ENCODE measurements at places on chromosomes 6 and 20. TPM values are rescaled to one million over a fixed set of nuclear protein-coding genes. Genes with fewer than 3 reads are reported as not detected.

DNA sequence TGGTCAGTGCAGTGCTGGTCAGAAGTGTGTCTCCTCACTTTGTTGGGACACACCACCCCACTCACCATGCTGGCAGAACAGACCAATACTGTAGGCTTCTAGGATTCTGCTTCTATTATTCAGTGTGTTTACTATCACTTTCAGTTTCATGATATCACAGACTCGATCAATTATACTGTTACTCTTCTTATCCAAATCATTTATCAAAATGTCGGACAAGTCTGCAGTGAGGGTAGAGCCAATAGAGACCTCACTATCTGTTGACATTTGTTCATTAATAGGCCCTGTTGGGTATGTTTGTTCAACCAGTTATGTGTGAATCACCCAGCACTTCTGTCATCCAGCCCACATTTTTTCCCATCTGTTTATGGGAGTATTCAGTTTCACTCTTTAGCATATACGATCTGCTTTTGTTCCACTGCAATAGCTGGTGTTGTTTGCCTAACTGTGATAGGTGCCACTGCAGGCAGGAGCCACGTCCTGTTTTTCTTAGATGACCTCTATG, 140.1 kb downstream of the NRN1 start:
- no peak for DNase-seq

DNA sequence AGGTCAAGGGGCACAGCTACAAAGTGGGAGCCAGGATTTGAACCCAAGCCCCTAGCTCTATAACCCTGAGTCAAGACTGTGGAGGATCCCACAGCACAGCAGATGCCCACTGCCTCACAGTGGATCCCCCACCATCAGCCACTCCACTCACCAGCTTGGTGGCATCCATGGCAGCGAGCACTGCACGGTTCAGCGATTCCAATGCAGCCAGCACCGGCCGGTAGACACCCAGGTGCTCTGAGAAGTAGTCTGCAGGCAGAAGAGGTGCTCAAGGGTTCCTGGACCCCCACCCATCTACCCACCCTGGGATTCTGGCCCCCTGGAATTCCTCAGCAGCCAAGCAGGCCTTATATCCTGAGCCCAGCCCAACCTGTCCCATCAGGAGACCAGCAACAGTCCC, 2.5 kb downstream of the ACTL10 start:
- no peak for DNase-seq

GRCh38 chr20:20839771-20840170, 127.3 kb upstream of the RALGAPA2 start:
- no peak for DNase-seq

DNA sequence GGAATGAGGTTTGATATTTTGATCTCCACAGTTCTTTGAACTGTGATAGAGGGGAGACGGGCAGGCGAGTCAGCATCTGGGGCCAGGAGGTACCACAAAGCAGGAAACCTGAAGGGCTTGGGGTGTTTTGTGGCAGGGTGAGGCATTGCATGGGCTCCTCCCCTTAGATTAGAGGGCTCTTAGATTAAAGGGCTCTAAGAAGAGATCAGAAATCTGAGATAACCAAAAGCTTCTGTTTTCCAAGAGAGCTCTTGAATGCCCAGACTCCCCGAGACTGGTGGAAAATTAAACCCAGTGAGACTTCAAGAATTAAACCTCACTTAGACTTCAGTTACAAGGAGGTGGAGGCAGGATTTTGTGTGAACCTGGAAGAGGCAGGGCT, 2.4 kb upstream of the GPX5 start:
- peak; percentile 33 for DNase-seq

- no peak for DNase-seq
These were observed 32.6 kb downstream of the CLIC5 start for GRCh38 chr6:45983062-45983461.

GRCh38 chr6:92922216-92922806, 497.0 kb downstream of the EPHA7 start:
- DNase-seq: no peak

- DNase-seq: no peak
These were observed 220.8 kb upstream of the FOXA2 start for GRCh38 chr20:22805219-22805618.

DNA sequence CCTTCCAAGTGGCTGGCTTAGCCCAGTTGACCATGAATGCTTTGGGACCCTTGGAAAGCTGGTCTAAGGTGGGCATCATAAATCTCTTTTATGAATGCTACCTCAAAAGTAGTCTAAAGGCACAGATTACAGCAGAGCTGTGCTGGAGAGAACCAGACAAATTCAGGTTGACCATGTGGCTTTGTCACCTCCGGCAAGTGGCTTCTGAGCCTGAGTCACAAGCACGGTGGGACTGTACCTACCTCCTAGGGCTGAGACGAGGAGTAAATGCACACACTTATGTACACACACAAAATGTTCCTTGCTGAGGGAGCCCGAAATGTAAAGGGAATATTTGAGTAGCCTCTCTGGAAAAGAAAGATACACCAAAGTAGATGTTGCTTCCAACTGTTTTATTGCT, 155.9 kb downstream of the NFATC2 start:
- no peak for DNase-seq

DNA sequence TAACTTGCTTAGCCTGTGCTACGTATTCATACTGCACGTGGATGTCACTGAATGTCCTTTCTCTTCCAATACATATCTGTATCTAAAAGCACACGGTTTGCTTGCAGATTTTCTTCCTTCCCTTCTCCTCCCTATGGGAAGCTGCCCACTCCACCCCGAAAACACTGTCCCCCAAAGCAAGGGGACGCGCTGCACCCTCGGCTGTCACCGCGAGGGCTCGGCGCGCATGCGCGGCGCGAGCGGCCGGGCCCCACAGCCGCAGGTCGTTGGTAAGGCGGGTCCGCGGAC, 659 bp downstream of the TMX4 start:
- DNase-seq: peak; percentile 67

GRCh38 chr6:79196912-79197311, 37.6 kb downstream of the HMGN3 start:
- no peak for DNase-seq

CPNE5 gene
- total RNA-seq: 2.1 TPM

IL17A gene
- not detected for total RNA-seq

KCNK5 gene
- total RNA-seq: 41.5 TPM

STK38 gene
- 25.0 TPM for total RNA-seq

PRICKLE4 gene
- total RNA-seq: not detected

All from activated T-helper 2 cell treated with anti-CD3 and anti-CD28 coated beads, Interferon-gamma antibody, Interleukin-2, Interleukin-4, amounts not matched to agents 10 μg/mL and 5 μg/mL and 100 μg/mL, durations not matched to agents 14 hours and 24 hours and 36 hours (primary cell).